Stimulated activated CD8-positive, alpha-beta memory T cell treated with anti-CD3 and anti-CD28 coated beads, Interleukin-4, amount 100 ng/mL, for 48 hours (primary cell): ENCODE measurements at places on chromosomes 13 and 19.

GRCh38 chr13:93547886-93548285, 321.3 kb downstream of the GPC6 start:
- no peak for DNase-seq

DNA sequence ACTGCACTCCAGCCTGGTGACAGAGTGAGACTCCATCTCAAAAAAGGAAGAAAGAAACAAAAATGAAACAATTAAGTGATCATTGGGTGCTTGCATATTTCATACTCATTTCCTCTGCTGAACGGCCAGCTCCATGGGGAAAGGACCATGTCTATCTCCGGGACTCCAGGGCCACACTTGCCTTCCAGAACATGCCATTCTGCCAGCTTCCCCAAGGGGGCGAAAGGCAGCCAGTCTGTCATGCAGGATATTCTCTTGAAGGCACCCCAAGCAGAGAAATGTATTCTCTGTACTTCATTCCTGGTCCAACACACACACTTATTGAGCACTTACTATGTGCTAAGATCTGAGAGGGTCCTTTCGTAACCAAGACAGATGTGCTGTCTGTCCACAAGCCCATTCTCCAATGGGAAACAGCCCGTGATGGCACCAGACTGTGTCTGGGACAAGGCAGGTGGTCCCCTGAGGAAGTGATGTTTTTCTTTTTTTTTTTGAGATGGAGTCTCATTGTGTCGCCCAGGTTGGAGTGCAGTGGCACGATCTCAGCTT, 10.2 kb upstream of the CARM1 start:
- peak; percentile 64 for DNase-seq

- DNase-seq: no peak
Measured at GRCh38 chr13:79432992-79433391, 26.9 kb upstream of the RBM26 start.

GRCh38 chr19:5093297-5093928, 124.5 kb downstream of the KDM4B start:
- no peak for DNase-seq

DNA sequence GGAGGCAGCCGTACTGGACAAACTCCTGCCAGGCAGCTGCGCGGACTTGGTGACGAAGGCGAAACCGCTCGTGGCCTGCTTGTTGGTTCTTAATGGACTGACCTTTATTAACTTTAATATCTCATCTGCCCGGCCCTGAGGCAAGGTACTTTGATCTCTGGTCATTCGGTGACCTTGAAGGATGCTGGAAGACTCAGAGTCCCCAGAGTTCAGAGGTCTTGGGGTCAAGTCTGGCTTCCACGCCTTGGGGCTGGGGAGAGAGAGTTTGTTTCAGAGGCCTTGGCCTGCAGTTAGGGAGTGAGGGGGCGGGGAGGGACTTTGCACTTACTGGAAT, 9.6 kb upstream of the EMC10 start:
- DNase-seq: no peak

- no peak for DNase-seq
Measured at GRCh38 chr19:57773488-57773887, 4.0 kb downstream of the ZNF586 start.

DNA sequence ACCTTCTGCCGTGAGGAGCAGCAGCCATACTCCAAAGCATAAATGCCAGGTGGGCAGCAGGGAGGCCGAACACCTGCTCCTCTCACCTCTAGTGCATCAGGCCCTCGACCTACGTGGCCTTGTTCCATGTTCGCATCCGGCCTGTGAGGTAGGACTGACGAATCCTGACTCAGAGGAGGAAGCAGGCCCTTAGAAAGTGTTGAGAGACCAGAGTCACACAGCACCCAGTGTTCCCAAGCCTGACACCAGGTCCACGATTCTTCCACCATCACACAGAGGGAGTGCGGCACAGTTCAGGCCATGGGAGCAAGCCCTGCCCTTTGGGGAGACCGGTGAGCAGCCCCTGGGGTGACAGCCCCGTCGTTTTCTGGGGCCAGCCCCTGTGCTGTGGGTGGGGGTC, 14.7 kb downstream of the ATP12A start:
- no peak for DNase-seq

- DNase-seq: no peak
Measured at GRCh38 chr13:34214686-34215085, 396.7 kb downstream of the RFC3 start.

DNA sequence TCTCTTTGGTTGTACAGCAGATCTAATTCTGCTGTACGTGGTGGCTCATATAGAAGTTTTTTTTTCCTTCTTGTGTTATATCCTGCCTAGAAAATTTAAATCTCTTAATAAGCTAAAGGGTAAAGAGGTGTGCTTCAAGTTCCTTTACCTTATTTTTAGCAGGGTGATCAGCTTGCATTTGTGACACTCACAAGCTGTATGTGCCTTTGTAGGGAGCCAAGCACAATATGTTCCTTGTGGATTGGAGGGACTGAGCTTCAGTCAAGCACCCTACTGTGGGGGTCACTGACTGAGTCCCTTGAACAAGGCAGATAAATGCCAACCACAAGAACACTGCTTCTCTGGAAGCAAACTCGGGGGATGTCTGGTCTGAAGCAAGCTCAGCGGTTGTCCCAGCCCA, 12.6 kb upstream of the ERICH6B start:
- DNase-seq: no peak

DNA sequence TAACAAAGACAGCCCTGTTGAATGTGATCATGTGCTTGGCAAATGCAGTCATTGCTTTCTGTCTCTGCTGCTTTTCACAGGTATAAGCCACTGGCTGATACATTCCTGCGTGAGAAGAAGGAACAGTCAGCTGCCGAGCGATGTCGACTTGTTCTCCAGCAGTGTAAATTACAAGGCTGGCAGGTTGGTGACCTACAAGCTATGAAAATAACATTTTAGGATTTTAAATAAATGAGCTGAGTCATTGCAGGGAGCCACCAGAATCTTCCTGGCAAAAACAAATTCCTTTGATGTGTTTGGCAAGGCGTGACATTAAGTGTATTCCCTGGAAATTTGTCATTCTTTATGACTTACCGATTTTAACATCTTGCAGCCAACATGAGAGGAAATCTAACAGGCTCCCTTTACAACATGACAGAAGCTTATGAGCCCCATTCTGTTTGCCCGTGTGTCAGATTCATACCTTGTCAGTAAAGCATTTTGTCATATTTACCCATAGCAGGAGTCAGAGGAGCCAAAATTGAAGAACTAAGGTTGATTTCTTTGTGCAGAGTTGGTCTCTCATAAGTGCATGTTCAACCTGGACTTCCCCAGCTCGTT, 471.4 kb downstream of the MYO16 start:
- DNase-seq: no peak

DNA sequence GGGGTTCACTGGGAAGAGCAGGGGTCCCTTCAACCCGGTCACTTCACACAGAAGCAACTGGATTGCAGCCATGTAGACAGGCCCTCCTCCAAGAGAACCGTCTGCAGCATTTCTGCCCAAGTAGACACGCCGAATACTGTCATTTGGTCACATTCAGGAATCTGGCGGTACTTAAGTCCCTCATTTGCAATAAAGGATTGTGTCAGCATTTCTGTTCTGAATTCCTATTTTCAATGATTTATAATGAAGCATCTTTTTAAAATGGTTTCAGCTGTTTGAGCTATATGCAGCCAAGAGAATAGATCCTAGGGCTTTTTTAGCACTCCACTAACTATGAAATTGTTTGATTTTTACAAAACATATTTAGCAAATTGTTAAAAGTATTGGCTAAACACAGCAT, 143.5 kb upstream of the SOX1 start:
- DNase-seq: no peak

DNA sequence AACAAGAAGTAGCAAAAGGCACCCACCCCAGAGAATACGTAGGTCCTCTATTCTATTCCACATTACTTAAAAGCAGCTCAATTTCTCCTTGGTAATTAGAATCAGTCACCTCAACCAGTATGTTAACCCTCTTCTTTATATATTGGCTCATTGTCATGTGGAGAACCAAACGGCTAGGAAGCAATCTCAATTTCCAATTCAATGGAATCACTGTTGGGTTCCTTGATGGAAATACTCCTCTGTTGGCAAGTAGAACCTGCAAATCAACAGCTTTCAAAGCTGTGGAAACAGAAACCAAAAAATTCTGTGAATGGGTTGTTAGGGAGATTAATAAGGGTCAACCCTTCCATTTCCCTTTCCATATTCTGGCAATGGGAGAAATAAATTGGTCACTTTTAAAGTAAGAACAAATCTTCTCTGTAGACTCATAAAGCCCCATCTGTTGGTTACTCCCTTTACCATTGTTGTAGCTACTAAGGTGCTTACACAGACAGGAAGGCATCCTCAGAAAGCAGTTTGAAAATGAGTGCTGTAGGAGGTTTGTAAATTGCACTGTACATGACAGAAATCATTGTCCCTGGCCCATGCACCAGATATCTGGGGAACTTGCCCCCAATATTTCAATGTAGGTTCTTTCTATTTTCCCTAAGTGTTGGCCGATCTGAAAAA, 138.6 kb upstream of the UFM1 start:
- no peak for DNase-seq

GRCh38 chr13:60134376-60134775, 29.4 kb downstream of the DIAPH3 start:
- no peak for DNase-seq

GRCh38 chr19:31424861-31425620, 75.8 kb upstream of the TSHZ3 start:
- no peak for DNase-seq

DNA sequence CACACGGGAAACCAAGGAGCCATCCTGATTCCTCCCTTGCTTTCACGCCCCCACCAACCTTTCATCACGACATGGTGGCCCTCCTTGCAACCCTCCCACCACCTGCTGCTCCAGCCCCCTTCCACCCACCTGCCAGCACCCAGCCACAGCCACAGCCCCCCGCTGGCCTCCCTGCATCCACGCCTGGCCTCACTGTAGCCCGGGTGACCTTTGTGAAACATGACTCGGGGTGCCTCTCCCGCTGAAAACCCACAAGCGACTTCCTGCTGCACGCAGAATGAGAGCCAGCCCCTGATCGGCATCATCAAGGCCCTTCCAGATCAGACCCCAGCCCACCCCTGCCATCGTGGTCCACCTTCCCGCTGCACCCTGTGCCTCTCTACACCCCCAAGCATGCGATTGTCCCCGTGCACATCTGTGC, 14.9 kb downstream of the POP4 start:
- DNase-seq: peak; percentile 77

DNA sequence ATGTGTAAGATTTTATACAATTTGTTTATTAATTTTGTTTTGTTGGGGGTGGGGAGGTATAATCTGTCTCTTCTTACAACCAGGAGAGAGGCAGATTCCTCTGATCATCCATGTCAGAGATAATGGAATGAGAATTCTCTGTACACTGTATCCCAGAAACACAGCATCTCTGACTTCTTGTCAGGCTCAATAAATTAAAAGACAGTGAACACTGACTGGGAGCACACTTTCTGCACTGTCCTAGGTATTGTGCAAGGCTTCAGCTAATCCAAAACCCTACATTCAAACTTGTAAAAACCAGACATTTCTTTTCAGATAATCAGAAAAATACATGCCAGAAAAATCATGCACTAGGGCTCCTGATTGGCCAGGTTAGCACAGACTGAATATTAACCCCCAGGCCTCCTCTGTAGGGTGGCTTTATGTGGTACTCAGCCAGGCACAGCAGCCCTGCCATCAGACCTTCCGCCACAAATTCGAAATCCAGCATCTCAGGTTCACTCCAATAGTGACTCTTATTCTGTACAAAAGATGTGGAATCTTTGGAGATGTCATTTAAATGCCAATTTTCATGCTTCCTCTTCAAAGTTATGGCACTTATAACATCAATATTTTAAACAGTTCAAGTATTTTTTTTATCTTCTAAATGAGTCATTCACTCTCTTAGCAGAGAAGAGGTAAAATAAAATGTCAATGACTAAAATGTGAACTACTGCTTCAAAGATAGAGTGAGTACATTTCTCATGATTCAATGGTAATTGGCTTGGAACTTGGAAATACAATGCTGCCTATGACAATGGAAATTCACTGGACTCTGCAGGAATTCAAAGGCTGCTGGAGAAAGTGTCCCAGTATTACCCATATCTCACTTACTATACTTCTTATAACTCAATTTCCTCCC, 211.5 kb downstream of the KLF12 start:
- no peak for DNase-seq

- no peak for DNase-seq
Measured at GRCh38 chr13:33058776-33059327, 42.6 kb downstream of the KL start.

GRCh38 chr13:99404005-99404755, 97.0 kb upstream of the GPR183 start:
- no peak for DNase-seq

DNA sequence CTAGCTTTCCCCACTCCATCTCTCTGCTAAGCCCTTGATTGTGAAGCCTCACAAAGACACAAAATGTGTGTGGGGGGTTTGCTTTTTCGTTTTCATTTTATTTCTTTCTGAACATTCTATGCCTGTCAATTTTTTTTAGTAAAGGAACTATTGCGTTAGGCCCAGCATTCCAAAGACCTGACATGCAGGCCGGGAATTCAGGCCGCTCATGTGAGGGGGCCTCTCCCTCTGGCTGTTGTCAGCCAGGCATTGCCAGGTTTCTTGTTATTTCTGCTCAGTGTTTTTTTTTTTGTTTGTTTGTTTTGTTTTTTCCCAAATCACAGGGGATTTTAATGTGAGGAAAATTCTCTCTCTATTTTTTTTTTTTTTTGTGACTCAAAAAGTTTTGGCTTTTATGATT, 10.3 kb upstream of the MEDAG start:
- DNase-seq: no peak

GRCh38 chr13:97921176-97921816, 32.2 kb upstream of the IPO5 start:
- no peak for DNase-seq

DNA sequence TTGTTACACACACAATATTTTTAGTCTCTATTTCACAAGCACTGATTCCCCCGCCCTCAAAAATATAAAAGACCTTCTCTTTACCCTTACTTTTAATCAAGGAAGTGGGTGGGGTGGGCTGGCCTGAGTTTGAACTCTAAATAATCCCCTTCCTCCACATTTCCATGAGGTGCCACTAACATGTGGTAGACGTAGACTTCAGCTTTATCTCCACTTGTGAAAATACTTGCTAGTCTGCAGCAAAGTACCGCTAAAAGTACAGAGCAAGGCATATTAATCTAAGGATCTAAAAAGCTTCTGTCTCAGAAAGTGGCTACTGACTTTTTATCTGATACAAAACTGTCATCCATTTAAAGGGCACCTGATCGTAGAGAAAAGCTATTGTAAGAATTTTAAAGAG, 739.6 kb upstream of the SLC10A2 start:
- DNase-seq: no peak

DNA sequence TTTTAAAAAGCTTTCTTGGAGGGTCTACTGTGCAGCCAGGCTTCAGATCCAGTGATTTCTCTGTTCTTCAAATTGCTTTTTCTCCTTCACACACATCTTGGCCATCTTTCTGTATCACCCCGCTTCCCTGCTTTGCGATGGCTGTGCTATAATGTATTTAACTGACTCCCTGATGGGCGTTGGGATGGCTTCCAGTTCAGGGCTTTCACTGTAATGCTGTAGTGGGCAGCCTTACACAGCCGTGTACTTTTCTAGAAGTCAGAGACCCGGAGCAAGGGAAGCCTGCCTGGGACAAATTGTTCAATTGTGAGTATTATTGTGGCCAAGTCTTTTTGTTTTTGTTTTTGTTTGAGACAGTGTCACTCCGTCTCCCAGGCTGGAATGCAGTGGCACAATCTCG, 19.4 kb upstream of the PAK4 start:
- DNase-seq: no peak

- DNase-seq: no peak
Measured at GRCh38 chr13:27137759-27138158, 33.9 kb downstream of the USP12 start.
